ENCODE measurements at places on chromosomes 16 and 17.

- DNase-seq = no peak
Observed at GRCh38 chr17:30958187-30958586, 12.7 kb upstream of the RNF135 start.

DNA sequence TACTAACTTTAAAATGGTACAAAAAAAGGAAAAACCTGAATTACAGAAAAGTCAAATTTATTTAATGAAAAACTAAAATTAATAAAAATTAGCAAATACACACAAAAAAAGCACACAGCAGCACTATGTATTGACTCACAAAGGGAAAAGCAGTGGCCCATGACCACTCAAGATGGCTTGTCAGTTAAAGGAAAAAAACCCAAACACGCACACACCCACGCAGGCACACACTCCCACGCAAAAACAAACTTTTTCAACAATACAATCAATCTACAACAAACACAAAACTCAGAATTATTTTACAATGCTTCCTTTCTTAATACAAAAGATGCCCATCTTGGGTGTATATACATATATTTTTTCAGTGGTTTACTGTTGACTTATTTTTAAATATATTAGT lies 24.2 kb downstream of the SIAH1 start:
- no peak for DNase-seq

- DNase-seq = no peak
Observed at GRCh38 chr17:44065668-44066203, 735 bp downstream of the LSM12 start.

DNA sequence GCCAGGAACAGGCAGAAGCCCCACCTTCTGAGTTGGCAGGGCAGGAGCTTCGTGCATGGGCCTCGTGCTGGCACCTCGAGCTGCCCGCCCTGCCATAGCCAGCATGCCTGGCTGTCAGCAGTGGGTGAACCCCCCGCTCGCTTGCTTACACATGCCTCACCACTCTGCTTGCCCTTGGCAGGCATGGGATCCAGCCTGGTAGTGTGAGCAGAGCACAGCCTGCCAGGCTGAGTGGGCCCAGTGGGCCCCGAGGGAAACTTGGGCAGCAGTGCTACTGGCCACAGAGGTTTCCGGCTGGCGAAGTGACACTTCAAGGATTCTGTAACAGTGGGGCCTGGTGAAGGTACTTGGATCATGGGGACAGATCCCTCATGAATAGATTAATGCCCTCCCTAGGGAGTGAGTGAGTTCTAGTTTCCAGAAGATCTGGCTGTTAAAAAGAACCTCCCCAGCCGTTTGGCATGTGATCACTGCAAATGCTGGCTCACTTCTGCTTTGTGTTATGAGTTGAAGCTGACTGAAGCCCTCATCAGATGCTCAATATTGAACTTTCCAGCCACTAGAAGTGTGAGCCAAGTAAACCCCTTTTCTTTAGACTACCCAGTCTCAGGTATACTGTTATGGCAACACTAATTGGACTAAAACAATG lies 114.7 kb downstream of the BCAS3 start:
- no peak for DNase-seq

DNA sequence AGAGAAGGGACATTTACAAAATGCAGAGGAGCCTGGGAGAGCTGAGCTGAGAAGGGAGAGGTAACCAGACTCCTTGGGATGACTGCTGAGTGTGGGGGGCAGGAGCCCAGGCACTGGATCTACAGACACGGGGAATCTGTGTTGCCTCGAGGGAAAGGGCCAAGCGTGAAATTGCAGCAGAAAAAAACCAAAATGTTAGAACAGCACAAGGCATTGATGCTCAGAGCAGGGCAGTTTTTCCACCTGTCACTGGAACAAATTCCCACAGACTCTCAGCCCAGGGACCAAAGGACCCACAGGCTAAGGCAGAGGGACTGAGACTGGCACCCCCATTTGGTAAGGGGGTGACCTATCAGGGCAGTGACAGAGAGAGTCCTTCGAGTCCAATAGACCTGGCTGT lies 2.0 kb downstream of the PITPNM3 start:
- DNase-seq = no peak

GRCh38 chr16:50523710-50524109 lies 24.5 kb upstream of the NKD1 start:
- DNase-seq = no peak

DNA sequence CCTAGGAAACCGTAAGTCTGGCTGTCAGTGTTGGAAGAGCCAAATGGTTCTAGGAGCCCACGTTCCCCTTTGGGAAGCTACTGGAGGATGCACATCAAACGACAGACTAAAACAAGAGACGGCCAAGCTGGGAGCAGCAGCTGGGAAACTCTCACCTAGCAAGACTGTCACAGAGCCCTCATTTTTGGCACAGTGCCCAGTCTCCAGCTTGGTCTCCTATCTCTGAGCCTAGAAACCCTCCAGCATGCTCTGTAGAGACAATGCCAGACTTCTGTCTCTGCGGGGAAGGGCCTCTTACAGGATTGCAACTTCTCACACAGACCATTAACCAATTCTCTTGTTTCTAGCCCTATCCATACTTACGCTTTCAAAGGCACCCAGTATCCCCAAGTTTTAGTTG lies 23.5 kb downstream of the GTF3C1 start:
- no peak for DNase-seq

DNA sequence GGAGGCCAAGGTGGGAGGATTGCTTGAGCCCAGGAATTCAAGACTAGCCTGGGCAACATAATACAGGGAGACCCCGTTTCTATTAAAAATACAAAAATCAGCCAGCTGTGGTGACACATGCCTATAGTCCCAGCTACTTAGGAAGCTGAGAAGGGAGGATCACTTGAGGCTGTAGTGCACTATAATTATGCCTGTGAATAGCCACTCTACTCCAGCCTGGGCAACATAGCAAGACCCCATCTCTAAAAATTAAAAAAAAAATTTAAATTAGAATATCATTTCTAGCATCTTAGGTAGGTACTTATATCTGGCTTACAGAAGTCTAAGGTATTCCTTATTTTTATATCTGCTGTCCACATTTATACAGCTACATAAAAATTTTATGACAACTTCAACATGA lies 7.5 kb upstream of the SMG8 start:
- no peak for DNase-seq

DNA sequence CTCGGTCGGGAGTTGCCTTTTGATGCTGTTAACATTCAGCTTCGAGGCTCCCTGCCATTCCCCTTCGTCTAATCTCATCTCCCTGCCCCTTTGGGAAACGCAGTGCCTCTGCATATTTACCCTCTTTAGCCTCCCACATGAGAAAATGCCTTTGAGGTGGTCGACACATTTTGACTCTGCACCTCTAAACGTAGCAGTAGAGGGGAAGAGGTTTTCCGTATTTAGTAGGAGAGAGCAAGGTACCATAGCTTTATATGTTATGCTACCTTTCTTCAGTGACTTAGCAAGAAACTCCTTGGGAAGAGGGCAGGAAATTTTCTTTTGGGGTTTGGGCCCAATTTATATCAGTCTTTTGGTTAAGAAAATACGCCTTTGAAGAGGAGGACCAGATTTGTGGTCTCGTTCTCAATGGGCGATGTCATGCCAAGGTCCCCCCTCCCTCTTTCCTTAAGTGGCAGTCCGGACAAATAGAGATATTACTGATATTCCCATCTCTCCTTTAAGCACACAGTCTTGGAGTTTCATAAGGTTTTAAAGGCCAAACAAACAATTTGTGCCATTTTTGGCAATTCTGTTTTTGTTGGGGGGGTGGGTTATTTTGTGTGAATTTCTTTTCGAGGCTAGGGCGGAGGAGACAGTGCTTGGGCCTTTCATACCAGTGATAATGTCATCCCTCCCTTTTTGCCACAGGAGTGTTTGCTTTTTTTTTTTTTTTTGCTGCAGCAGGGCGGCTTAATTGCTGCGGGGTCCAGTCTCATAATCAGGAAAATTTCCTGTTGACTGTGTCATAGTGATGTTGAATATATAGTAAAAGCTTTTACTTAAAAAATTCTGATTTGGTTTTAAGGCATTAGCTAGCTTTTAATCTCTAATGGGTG lies 1.5 kb downstream of the PAFAH1B1 start:
- DNase-seq = no peak

DNA sequence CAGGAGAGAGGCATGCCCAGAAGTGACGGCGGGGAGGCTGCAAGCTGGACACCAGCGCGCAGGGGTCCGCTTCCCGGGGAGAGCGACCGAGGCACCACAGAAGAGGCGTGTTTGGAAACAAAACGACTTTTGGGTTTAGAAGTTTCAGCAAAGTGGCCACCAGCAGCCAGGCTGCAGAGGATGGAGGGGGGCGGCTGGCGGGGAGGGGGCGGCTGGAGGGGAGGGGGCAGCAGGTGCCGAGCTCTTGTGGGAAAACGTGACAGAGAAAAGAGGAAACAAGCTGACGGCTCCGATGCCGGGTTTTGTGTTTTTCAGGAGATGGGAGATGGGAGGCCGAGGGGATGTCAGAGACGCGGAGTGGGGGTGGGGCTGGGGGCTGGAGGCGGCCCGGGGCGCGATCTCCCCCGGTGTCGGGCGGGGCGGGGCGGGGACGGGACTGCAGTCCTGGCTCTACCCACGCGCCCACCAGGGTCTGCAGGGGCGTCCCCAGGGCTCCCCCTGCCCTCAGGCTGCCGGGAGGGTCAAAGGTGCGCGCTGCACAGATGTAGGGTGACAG lies 32.1 kb upstream of the RPH3AL start:
- no peak for DNase-seq

- DNase-seq = no peak
Observed at GRCh38 chr17:35486920-35487732, 38.6 kb upstream of the SLFN13 start.

GRCh38 chr17:39755554-39756379 lies 18.0 kb downstream of the GRB7 start:
- no peak for DNase-seq

DNA sequence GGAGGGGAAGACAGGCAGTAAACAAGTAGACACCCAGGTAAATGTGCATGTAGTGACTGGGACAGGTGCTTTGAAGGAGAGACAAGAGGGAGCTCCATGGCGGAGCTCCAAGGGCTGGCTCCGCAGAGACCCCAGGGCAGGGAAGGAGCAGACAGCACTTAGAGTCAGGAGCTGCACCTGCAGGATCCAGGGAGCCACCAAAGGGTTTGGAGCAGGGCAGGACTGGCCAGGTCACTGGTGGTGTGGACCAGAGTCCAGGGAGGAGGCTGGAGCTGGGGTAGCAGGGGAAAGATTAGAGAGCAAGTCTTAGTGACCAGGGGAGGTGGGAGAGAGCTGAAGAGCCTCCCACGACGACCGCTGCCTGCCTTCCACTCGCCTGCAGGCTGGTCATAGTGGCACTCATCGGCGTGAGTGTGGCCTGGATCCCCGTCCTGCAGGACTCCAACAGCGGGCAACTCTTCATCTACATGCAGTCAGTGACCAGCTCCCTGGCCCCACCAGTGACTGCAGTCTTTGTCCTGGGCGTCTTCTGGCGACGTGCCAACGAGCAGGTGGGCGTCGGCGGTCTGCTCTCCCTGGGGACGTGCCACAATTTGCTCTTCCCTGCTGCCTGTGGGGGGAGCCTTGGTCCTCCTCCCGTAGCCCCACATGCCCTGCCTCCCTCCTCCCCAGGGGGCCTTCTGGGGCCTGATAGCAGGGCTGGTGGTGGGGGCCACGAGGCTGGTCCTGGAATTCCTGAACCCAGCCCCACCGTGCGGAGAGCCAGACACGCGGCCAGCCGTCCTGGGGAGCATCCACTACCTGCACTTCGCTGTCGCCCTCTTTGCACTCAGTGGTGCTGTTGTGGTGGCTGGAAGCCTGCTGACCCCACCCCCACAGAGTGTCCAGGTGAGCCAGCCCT lies 14.7 kb upstream of the FAM83G start:
- DNase-seq = no peak

DNA sequence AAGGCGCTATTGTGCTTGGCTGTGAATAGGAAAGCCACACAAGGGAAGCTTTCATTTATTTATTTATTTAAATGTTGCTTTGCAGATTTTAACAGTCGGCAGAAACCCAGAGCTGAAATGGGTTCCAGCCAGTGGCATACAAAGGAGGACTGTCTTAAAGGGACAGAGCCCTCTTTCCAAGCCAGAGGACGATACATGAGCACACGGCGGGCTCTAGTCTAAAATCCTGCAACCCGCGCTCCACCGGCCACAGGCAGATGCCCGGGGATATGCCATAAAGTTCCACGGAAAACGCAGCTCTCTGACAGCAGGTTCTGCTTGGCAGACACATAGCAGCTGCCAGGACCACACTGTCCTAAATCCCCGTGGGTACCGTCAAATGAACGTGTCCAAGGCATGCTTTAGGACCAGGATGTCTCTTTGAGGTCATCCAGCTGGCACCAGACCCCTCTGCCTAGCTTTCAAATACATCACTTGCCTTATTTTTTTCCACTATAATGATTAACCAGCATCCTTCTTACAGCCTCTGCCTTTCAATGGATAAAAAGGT lies 64.6 kb downstream of the CYTH1 start:
- DNase-seq = peak; percentile 93

DNA sequence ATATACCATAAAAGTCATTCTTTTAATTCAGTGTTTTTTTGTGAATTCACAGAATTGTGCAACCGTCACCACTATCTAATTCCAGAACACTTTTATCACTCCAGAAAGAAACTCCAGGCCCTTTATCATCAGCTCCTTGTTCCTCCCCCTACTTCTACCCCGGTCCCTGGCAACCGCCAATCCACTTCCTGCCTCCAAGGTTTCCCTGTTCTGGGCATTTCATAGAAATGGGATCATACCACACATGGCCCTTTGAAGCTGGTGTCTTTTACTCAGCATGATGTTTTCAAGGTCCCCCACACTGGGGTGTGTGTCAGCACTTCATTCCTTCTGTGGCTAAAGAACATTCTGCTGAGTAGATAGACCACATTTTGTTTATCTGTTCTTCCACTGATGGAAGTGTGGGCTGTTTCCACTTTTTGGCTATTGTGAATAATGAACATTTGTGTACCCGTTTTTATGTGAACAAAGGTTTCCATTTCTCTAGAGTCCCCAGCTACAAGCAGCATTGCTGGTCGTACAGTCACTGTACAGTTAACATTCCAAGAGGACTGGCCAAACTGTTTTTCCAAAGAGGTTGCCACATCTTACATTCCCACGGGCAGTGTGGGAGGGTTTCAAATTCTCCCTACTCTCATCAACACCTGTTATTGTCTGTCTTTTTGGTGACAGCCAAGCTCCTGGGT lies 75.8 kb upstream of the ZNF469 start:
- no peak for DNase-seq

GRCh38 chr16:81578076-81578475 lies 133.5 kb downstream of the CMIP start:
- no peak for DNase-seq

DNA sequence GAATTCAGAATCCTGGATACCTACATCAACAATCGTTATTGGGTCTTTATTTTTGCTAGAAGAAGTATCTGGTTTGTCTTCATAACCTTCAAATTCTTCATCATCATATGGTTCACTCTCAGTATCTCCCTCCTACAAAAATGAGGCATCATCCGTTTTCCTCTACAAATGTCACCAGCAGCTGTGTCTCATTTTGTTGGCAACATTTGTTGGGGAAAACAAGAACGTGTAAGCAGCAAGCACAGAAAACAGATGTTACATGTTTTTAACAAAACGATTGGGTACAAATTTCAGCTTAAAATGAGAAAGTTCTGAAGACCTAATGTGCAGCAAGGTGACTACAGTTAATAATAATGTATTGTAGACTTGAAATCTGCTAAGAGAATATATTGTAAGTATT lies 8.7 kb downstream of the CCDC47 start:
- no peak for DNase-seq

- DNase-seq = no peak
Observed at GRCh38 chr16:12184419-12184917, 207.9 kb downstream of the SNX29 start.

Measured in midbrain (tissue), 1 donor.